Progenitor cell of endocrine pancreas (in vitro differentiated cells): ENCODE measurements at places on chromosomes 7 and 10. TPM values are rescaled to one million over a fixed set of nuclear protein-coding genes. Genes with fewer than 3 reads are reported as not detected.
A peak's percentile ranks its signal among the peaks of the same experiment; 100 is the strongest.

The CASD1 gene
- total RNA-seq: 46.5 and 51.7 TPM in 2 replicates

The KLF14 gene
- total RNA-seq: 0.09 and 0.14 TPM in 2 replicates

The SLC18A3 gene
- total RNA-seq: 0.20 TPM in 1 of 2 replicates, not detected in the other

The CCDC3 gene
- total RNA-seq: 1.1 and 1.6 TPM in 2 replicates

- peaks cover 51% of the 10 kb centered on the region for H3K27me3 ChIP-seq
- no peak for DNase-seq
- no peak overlapping the region for H3K27ac ChIP-seq
- H3K36me3 ChIP-seq: no peaks in the 10 kb centered on the region
Measured at GRCh38 chr7:151893405-151893923, 16.5 kb upstream of the PRKAG2 start.

DNA sequence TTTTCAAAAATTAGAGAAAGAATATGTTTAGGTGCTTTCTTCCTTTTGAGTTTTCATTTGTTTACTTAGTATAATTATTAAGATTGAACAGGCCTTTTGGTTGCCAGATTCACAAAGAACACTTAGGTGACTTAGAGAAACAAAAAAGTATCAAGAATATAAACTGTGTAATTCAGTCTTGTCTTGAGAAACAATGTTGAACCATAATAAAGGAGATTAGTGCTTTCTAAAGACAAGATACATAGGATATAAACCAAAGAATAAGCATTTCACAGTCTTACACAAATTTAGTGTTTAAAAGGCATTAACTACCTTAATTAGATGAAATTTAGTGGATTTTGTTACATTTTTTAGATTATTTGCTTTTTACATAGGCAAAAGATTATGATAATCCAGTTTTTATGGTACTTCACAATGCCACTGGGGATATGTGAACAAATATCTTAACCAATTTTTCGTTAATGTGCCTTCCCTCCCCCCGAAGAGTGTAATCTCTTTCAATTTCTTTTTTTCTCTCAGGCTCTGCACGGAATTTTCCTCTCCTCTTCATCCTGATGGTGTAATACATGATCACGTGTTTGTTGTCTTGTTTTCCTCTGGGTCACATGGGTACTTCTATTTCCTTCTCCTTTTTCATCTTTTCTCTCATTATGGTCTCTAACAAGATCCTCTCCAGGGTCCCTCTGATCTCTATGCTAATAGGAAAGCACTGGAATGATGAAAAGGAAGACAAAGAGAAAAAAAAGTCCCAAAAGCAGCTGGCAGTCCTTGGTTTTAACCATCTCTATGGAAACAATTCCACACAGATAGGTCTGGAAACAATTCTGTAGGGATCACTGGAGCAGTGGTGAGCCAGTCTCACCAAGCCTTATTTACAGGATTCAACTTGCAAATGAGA, 3.7 kb upstream of the HNRNPH3 start:
- peaks cover 7% of the 10 kb centered on the region for H3K4me1 ChIP-seq
- H3K36me3 ChIP-seq: peaks cover 1% of the 10 kb centered on the region
- no peak overlapping the region for H3K4me3 ChIP-seq

- peaks cover 8% of the 10 kb centered on the region for H3K4me1 ChIP-seq
- no peak overlapping the region for H3K4me3 ChIP-seq
- no peaks in the 10 kb centered on the region for H3K36me3 ChIP-seq
Measured at GRCh38 chr10:11162828-11163599, 145.3 kb downstream of the CELF2 start.

DNA sequence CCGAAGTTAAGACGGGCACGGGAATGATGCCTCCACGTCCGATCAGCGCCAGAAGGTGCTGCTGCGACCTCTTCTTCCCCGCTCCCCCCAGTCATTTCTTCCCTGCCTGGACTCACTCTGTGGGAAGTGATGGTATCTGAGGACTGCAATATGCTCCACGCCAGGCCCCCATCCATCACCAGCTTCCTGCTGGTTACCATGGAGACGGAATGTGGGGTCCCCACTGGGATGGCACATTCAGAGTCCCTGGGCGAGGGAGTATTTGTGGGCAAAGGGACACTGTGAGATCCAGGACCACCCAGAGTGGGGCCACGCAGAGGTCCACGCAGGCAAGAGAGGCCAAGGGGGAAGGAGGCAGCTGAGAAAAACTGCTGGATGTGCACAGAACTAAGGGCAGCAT, 39.7 kb downstream of the CARD11 start:
- DNase-seq: no peak
- no peaks in the 10 kb centered on the region for H3K36me3 ChIP-seq
- peaks cover 5% of the 10 kb centered on the region for H3K4me1 ChIP-seq
- no peak overlapping the region for H3K27ac ChIP-seq
- no peak overlapping the region for H3K4me3 ChIP-seq

DNA sequence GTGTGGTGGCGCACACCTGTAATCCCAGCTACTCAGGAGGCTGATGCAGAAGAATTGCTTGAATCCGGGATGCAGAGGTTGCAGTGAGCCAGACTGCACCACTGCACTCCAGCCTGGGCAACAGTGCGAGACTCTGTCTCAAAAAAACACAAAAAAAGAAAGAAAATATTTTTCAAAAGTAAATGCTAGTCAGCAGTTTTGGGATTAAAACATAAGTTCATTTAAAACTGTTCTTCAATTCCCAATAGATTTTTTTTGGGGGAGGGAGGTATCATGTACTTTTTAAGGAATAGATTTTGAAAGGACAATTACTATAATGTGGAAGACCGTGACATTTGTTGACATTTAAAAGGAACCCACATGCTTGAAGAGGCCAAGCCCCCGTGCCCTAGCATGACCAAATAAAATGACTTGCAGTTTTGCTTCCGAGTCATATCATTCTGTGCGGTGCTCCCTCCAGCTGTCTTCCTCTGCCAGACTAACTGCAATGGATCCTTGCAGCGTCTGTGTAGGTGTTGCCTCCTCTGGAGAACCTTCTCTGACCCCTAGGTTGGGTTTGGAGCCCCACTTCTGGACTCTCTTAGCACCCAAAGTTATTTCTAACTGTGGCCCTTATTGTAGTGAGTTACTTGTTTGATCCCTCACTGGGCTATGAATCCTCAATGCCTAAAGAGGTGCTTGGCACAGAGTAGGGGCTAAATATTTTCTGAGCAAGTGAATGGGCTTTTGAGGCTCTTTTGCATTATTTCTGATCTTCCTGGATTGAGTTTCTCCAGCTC, 17.4 kb upstream of the HPS1 start:
- DNase-seq: no peak
- peaks cover 30% of the 10 kb centered on the region for H3K27me3 ChIP-seq
- H3K36me3 ChIP-seq: no peaks in the 10 kb centered on the region
- no peak overlapping the region for H3K27ac ChIP-seq
- no peak overlapping the region for H3K4me3 ChIP-seq
- peaks cover 14% of the 10 kb centered on the region for H3K4me1 ChIP-seq

- peaks cover 14% of the 10 kb centered on the region for H3K36me3 ChIP-seq
- peak; percentile 79 for DNase-seq
- no peak overlapping the region for H3K4me3 ChIP-seq
Measured at GRCh38 chr7:140517546-140518369, 38.5 kb upstream of the MKRN1 start.

GRCh38 chr10:93475227-93475626, 6.9 kb downstream of the MYOF start:
- H3K4me3 ChIP-seq: no peak overlapping the region
- no peak overlapping the region for H3K27ac ChIP-seq
- H3K4me1 ChIP-seq: peaks cover 5% of the 10 kb centered on the region
- DNase-seq: no peak
- H3K27me3 ChIP-seq: no peaks in the 10 kb centered on the region

DNA sequence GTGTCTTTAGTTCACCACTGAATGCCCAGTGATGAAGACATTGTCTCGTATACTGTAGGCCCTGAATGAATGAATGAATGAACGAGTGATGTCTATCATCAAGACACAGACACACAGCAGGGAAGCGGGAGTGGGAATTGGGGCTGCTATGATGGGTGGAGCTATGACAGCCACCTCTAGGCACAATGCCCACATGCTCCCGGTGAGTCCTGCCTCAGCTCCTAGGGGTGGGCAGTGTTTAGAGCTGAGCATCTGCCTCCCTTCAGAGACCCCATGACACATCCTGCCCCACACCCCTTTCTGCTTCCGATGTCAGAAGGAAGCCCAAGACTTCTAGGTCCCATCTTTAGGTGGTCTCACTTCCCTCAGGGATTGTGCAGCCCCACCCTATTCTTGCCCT, 714.1 kb downstream of the PARD3 start:
- H3K4me3 ChIP-seq: no peak overlapping the region
- H3K36me3 ChIP-seq: peaks cover under 1% of the 10 kb centered on the region
- DNase-seq: no peak
- no peak overlapping the region for H3K27ac ChIP-seq
- peaks cover 8% of the 10 kb centered on the region for H3K27me3 ChIP-seq

DNA sequence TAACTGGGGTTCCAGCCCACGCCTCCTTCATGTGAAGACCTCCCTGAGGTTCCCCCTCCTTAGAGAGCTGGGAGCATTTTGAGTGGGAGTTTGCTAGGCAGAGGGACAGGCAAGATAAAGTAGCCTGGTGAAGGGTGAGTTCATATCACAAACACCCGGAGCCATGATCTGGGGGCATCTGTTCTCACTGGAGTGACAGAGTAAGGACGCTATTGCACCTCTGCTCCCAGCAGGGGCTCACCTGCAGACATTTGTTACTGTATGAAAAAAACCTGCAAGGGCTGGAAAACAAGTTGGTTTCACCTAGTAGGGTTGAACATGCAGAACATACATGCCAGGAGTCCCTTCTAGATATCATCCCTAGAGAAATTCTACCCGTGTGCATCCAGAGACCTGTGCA, 88.4 kb downstream of the CARD11 start:
- H3K4me1 ChIP-seq: no peaks in the 10 kb centered on the region
- no peak overlapping the region for H3K4me3 ChIP-seq
- no peak for DNase-seq
- no peak overlapping the region for H3K27ac ChIP-seq
- no peaks in the 10 kb centered on the region for H3K27me3 ChIP-seq

DNA sequence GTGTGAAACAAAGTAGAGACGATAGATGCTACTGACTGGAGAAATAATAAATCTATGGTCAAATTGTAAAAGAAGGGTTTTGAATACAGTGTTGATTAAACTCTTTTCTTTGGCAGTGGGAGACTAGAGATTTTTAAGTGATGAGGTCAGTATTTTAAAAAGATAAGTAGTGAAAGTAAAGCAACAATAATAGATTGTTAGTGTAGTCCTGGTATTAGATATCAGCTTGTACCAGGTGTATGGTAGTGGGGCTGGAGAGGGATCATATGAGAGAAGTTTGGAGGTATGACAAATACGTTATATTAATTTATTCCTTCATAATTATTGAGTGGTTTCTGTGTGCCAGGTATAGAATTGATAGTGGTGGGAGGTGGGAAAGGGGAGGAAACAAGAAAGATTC, 25.2 kb downstream of the PHTF2 start:
- no peaks in the 10 kb centered on the region for H3K27me3 ChIP-seq
- H3K4me1 ChIP-seq: no peaks in the 10 kb centered on the region
- H3K27ac ChIP-seq: no peak overlapping the region
- no peak overlapping the region for H3K4me3 ChIP-seq

DNA sequence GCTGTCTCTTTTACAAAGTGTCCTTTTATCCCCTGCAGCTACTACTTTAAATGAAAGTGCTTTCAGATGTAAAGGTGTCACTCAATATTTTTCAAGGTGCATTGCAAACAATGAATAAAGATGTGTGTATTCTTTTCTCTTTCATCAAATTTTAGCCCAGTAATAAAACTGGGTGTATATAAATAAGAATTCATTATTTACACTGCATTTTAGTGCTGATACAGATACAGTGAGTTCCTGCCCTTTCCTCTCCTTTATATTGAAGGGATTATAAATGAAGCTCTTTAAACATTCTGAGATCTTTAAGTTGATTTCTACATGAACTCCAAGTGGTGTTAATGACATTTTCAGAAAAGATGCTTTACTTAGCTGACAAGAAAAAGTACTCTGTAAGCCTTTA, 517.5 kb downstream of the PHTF2 start:
- H3K27me3 ChIP-seq: peaks cover 2% of the 10 kb centered on the region
- no peak overlapping the region for H3K4me3 ChIP-seq
- no peak for DNase-seq
- H3K36me3 ChIP-seq: peaks cover 4% of the 10 kb centered on the region

DNA sequence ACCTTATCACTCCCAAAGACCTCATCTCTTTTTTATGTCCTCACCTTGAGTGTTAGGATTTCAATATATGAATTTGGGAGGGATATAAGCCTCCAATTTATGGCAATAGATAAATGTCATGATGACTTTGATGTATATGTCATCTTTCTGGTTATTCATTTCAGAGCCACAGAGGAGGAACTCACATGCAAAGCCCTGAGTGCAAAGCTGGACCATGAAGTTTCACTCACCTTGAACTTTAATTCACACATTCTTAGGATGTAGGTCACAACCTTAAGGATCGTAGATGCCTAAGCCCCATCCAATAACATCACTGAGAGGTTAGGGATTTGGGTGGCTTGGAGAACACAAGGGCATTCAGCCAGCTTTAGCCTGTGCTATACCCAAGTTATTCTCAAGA, 81.9 kb upstream of the ZPBP start:
- no peak for DNase-seq
- peaks cover 3% of the 10 kb centered on the region for H3K27me3 ChIP-seq
- no peaks in the 10 kb centered on the region for H3K36me3 ChIP-seq
- no peaks in the 10 kb centered on the region for H3K4me1 ChIP-seq
- H3K27ac ChIP-seq: no peak overlapping the region

- no peaks in the 10 kb centered on the region for H3K4me1 ChIP-seq
- H3K4me3 ChIP-seq: no peak overlapping the region
- H3K36me3 ChIP-seq: no peaks in the 10 kb centered on the region
- no peak for DNase-seq
- H3K27me3 ChIP-seq: peaks cover 3% of the 10 kb centered on the region
- H3K27ac ChIP-seq: no peak overlapping the region
Measured at GRCh38 chr7:130697820-130698219, 11.5 kb upstream of the TSGA13 start.

DNA sequence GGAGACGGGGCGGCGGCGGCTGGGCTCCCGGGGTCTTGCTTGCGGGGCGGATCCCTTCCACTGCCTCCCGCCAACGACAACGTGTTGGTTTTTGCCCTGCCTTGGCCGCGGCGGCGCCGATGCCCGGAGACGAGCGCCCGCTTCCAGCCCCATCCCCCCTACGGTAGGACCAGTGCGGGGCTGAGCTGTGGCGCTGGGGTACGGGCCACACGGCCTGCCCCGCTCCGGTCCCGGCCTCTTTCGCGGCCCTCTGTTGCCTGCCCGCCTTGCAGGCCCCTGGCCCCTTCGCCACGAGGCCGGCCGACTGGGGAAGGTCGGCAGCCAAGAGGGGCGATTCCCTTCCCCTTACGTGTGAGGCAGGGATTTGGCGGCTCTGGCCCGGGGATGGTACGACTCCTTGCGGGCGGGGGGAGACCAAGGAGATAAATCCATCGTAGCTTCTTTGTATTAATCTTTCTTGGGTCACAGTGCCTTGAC, 488 bp downstream of the EIF4H start:
- no peaks in the 10 kb centered on the region for H3K27me3 ChIP-seq
- peak; percentile 32 for DNase-seq
- H3K36me3 ChIP-seq: peaks cover 13% of the 10 kb centered on the region
- peak overlapping the region; percentile 98 for H3K27ac ChIP-seq

DNA sequence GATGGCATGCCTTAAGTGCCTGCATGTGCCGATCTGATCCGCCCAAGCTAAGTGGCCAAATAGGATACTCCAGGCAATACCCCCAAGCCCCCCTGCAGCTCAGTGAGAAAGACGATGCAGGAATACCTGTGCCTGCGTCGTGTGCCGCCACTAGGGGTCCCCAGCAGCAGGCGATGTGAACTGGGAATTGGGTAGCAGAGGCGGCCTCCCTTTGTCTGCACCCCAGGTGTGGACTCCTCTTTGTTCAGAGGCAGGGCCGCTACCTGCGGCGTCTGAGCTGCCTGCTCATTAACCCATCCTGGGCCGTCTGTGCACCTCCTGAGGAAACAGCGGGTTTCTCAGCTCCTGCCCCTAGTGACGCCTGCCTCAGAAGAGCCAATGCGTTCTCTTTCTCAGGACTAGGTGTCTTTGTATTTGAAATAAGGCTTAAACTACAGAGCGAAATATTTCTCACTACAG, 4.8 kb upstream of the CHN2 start:
- peaks cover 25% of the 10 kb centered on the region for H3K4me1 ChIP-seq
- no peaks in the 10 kb centered on the region for H3K36me3 ChIP-seq
- H3K27me3 ChIP-seq: peaks cover 11% of the 10 kb centered on the region
- H3K27ac ChIP-seq: peak overlapping the region; percentile 93
- H3K4me3 ChIP-seq: peak overlapping the region; percentile 37
